GM19239 (cell line): ENCODE measurements at places on chromosomes 7 and 10.

DNA sequence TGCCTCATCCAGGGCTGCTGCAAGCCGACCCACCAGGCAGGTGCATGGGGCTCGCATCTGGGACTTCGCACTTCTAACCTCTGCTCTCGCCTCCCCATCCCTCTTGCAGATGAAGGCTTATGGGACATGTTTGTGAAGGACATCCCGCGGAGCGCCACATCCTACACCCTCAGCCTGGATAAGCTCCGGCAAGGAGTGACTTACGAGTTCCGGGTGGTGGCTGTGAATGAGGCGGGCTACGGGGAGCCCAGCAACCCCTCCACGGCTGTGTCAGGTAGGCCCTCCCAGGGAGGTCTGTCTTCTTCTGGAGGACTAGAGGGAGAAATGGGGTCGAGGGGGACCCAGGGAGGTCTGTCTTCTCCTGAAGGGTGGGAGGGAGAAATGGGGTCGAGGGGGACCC is 448.9 kb upstream of the FOXK1 start:
- DNase-seq, result no peak

DNA sequence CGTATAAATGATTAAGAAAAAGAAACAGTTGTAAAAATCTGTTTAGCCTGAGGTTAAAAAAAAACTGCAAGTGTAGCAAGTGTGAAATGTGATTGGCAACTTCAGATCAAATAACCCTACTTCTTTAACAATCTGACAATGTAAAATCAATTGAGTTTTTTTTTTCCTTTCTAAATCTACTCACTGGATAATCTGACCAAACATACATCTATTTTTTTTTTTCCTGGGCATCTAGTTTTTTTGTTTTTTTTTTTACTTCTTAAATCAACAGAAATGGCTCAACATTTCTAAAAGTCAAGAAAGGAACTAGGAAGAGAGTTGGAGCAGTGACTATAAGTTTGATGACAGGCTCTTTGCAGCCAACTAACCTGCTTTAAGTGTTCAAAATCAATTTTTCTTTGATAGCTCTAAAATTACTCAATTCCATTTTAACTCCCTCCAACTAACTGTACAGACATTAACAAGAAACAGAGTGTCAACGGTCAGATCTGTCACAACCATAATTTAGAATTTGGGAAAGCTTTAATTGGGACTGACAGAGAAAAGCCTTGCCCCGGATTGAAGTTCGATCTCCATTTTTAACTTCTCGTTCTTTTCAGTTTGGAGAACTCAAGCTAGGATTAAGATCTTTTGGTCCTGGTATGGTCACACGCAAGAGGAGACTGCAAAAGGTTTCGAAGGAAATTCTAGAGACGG is 1.2 kb downstream of the ARL3 start:
- DNase-seq, result no peak

DNA sequence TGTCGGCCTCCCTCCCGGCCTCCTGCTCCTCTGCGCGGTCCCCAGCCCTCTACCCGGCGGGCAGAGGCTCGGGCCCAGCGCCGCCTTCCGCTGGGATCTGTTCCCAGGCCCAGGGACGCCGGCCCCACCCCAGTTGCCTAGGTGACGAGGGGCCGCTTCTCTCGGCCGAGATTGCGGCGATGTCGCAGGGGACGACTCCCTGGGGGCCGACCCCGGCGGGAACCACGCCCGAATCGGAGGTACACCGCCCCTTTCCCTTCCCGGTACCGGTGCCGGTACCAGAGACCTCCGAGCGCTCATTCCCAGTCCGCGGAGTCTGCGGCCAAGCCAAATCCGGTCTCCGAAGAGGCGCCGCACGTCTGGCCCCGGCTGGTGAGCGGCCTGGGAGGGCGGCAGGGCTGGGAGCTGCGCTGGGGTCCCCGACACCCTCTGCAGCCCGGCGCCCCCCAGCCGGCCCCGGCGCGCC is at the start of gene CABCOCO1:
TSS of gene CABCOCO1 (plus strand) at position 136 of the 466 bp plus-strand sequence. CDS start at position 180, 44 bp downstream.
- no peak for DNase-seq

DNA sequence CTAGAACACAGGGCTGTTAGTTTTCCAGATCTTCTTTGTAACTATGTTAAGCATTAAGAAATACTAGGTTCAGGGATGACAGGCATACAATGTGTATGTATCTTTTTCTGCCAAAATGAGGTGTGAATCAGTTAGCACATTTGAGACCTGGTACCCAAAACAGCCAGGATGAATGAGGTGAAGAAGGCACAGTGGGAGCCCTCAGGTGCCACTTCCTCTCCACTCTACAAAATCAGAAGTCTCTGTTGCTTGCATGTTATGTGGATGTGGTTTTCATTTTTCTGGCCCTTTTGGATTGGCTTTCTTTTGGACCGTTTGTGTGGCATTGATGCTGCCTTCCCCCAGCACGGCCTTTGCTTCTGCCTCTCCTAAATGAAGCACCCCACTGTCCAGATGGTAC is 15.4 kb upstream of the TBXAS1 start:
- no peak for DNase-seq

- DNase-seq, result no peak
Measured at GRCh38 chr10:94673614-94674321, 9.8 kb upstream of the CYP2C18 start.

DNA sequence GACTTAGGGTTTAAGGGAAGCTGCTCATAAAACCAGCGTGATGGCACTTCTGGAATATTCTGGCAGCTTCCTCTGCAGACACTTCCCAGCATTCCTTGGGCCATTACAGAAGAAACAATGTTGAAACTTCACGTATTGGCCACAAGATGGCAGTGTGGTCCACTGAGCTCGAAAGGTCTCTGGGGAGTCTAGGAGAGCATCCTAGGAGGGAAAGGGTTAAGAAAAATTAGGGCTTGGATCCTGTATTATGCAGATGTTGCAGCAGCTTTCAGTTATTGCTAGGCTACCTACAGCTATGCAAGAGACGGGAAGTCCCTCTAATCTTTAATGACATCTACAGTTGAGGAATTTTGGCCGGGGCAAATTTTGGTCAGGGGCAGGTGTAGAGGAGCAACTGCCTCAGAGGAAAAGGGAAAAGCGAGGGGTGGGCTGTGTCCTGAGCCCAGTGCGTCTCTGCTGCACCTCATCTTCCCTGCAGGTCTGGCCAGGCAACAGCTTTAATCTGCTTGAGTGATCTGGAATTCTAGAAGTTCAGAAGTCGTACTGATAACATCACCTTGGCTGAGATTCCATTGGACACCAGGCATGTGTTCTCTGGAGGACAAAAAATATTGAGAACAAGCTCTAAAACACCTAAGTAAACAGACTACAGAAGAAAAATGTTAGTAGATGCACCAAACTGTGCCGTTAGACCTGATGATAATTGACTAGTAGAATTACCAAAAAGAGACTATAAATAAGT is 220.8 kb upstream of the PRSS58 start:
- DNase-seq, result no peak

DNA sequence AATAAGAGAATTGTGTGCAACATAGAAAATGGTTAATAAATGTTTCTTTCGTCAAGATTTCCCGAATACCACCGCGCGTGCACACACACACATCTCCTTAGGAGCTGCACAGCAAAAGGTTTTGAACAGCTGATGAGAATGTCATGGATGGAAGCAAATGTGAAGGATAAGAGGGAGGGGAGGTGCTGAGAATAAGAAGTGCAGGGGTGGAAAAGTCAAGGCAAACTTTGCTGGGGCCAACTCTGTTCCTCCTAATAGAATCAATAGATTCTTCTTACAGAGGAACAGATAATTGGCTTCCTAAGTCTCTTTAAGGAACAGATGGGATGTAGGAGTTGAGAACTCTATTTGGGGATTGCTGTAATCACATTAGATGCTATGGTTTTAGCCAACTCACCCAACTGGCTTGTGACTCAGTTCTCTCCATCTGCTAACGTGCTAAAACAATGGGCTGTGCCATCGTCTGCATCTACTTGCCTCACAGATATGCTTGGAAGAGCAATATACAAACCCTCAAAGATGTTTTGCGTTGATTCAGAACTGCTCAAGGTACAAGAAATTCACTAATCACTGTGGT is 408.2 kb upstream of the CELF2 start:
- DNase-seq, result no peak

DNA sequence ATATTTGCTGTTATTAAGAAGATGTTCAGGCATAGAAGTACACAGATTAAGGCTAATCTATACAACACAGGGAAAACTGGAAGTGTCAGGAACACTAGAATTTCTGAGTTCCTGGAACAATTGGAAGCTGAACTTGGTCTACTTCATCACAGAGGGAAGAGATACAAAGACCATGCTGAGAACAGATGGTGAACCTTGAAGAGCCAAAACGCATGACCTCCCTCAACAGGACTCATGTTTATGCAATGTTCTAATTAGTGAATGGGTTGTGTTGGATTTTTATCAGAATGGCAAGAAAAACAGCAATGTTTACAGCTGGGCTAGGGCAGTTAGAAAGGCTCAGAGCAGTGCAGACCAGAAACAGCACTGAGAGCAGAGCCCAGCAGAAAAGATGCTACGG is 94.9 kb downstream of the SFMBT2 start:
- DNase-seq, result no peak

GRCh38 chr10:19048891-19049290 is 290 bp downstream of the MALRD1 start:
- no peak for DNase-seq

GRCh38 chr7:107982918-107983389 is 20.0 kb downstream of the LAMB1 start:
- DNase-seq, result no peak

- DNase-seq, result no peak
Measured at GRCh38 chr10:112526906-112527305, 79.9 kb downstream of the VTI1A start.

DNA sequence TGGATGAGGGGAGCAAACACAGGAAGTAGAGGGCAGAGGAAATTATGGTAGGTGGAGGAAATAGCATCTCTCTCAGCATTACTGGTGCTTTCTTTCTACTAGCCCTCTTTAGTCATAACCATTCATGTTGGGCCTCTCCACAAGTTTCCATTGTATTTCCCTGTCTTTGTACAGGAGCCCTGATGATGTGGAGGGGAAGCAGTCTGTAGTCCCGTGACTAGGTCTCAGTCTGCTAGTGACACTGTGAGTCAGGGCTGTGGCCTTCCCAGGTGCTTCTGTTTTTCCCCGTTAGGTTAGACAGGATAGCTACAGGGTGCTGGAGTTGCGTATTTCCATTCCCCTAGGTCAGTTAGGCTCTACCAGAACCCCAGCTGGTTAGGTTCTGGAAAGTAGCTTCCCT is 82.9 kb upstream of the NAMPT start:
- no peak for DNase-seq

- no peak for DNase-seq
Measured at GRCh38 chr10:78269060-78269459, 235.4 kb downstream of the RPS24 start.

DNA sequence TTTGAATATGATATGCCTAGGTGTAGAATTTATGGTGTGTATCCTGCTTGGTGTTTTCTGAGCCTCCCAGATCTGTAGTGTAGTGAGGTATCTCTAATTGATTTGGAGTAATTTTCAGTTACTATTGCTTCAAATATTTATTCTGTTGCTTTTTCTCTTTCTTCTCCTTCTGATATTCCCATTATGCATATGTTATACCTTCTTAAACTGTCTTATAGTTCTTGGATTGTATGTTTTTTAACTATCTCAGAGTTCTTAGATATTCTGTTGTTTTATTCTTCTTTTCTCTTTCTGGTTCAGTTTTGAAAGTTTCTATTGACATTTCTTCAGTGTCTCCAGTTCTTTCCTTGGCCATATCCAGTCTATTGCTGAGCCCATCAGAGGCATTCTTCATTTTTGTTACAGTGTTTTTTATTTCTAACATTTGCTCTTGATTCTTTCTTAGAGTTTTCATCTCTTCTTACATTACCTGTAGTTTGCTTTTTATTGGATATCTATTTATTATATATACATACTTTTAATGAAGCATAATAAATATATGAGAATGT is 205.4 kb upstream of the LRGUK start:
- no peak for DNase-seq

- no peak for DNase-seq
Measured at GRCh38 chr7:35359423-35359822, 105.5 kb upstream of the TBX20 start.

GRCh38 chr7:143383642-143383957 is 2.5 kb downstream of the ZYX start:
- no peak for DNase-seq

DNA sequence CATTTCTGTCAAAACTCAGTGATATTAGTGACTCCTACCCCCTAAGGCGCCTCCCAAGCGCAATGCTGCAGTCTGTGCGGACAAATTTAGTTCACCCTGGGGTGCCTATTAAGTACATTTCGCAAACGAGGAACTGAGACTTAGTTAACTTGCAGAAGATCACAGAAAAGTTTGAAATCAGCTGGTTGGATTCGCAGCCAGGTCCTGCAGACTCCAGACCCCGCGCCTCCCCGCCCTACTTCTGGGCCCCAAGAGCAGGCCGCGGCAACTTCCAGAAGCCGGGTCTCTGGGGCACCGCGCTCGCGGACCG is 588 bp downstream of the CYREN start:
- no peak for DNase-seq

DNA sequence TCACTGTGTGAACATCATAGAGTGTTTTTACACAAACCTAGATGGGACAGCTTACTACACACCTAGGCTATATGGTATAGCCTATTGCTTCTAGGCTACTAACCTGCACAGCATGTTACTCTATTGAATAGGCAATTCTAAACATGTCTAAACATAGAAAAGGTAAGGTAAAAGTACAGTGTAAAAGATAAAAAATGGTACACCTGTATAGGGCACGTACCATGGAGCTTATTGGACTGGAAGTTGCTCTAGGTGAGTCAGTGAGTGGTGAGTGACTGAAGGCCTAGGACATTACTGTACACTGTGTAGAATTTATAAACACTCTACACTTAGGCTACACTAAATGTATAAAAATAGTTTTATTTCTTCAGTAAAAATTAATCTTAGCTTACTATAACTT is 182.0 kb upstream of the THSD7A start:
- no peak for DNase-seq

DNA sequence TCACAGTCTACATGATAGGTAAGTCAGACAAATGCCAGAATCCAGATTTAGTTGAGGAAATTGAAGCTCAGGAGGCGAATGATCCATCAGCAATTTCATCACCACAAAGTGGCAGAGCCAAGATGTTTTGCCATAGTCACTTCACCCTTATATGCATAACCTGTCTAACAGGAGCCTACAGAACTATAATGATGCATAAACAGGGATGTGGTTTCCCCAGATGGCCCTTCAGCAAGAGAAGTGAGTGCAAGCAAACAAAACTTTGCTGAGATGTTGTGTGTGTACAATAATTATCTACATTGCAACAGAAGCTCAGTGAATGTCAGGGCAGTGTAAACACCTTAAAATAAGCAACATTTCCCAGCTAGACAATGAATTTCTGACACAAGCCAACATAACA is 28.6 kb downstream of the PON3 start:
- DNase-seq, result no peak

- DNase-seq, result no peak
Measured at GRCh38 chr10:48480397-48481374, 124.2 kb downstream of the ARHGAP22 start.
